Esophagus squamous epithelium (tissue), 5 donors: ENCODE measurements at places on chromosomes 1 and 21.
A peak's percentile ranks its signal among the peaks of the same experiment; 100 is the strongest.

GRCh38 chr1:30081379-30082102, 641.8 kb downstream of the MATN1 start:
- H3K4me1 ChIP-seq, result peaks cover 18% of the 10 kb centered on the region
- H3K27ac ChIP-seq, result no peak overlapping the region
- no peaks in the 10 kb centered on the region for H3K36me3 ChIP-seq

DNA sequence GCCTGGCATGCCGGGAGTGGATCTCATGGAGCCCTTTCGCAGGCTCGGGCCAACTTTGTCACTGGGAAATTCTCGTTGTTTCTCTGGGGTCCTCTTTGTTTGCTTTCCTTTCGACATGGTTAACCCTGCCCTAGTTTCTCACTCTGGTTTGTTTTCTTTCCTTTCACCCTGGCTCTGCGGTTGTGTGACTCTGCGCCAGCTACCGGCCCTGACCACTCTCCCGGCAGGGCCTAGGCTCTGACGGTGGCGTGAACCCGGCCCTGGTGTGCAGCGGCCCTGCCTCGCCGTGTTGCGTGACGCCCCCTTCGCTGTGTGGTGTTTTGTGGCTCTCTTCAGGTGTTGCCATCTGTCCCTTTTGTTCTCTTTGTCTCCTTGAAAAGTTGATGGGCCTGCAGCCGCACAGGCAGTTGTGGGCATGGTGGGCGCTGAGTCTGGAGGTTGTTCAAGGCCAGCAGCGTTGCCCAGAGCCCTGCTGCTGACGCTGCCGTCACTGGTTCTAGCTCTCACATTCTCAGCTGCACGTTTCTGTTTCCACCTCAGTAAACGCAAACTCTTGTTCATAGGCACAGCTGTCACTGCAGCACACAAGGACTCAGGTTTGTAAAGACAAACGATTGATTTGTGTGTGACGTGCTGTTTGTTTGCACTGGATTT, 64.6 kb upstream of the DIP2A start:
- H3K36me3 ChIP-seq, result peaks cover 98% of the 10 kb centered on the region
- DNase-seq, result no peak
- no peak overlapping the region for H3K4me3 ChIP-seq
- H3K4me1 ChIP-seq, result peaks cover 7% of the 10 kb centered on the region

DNA sequence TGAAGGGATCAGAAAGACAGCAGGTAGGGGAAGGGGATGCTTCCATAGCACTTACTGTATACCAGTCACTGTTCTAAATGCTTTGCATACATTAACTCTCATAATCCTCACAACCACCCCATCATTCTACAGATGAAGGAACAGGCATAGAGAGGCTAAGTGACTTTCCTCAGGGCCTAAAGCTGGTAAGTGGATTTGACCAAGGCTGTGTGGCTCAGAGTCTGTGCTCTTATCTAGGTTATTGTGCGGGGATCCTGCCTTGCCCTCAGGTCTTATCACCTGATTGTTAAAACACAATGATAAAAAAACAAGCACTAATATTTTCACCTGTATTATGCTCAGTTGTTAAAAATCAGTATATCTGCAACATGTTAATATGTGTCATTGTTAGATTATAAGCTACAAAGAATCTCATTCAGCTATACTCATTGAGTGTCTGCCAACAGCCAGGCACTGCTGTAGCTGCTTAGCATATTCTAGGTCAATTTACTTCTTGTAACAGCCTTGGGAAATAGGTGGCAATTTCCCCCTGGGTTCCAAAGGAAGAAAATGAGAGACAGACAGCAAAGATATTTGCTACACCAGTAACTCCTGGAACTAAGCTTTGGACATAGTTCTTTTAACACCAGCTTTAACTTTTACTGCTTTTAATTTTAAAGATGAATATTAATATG, 38.6 kb upstream of the RBM15 start:
- H3K36me3 ChIP-seq, result no peaks in the 10 kb centered on the region
- no peaks in the 10 kb centered on the region for H3K27me3 ChIP-seq
- no peaks in the 10 kb centered on the region for H3K4me1 ChIP-seq
- H3K27ac ChIP-seq, result no peak overlapping the region

DNA sequence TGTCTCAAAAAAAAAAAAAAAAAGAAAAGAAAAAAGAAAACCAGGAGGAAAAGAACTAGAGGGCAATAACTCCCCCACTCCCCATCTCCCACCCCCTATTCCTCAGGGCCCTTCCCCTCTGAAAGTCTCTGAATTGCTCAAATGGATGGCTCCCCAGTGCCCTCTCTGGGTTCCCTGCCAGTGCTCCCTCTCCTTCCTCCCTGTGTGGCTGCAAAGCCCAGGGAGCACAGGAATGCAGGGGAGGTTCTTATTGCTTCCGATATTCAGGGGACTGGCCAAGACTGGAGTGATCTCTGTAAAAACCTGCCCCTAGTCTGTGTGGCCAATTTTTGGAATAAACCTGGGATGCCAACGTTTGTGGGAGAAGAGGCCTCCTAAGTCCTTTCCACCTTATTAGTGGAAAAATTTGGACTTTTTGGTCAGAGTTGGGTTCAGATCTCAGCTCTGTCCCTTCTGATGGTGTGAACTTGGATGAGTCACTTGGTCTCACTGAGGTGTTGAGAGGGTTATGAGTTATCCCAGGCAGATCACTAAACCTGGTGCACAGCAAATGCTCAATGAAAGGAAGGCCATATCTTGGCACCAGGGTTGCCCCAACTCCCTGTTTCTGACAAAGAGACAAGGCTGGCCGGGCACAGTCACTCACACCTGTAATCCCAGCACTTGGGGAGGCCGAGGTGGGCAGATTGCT, 13.4 kb upstream of the ARHGEF10L start:
- H3K4me3 ChIP-seq, result no peak overlapping the region
- H3K27ac ChIP-seq, result peak overlapping the region; percentile 80
- DNase-seq, result no peak
- H3K4me1 ChIP-seq, result peaks cover 47% of the 10 kb centered on the region
- no peaks in the 10 kb centered on the region for H3K36me3 ChIP-seq
- H3K27me3 ChIP-seq, result no peaks in the 10 kb centered on the region

- H3K27me3 ChIP-seq, result no peaks in the 10 kb centered on the region
- H3K36me3 ChIP-seq, result no peaks in the 10 kb centered on the region
- peak overlapping the region; percentile 36 for H3K4me3 ChIP-seq
- peaks cover 17% of the 10 kb centered on the region for H3K4me1 ChIP-seq
Observed at GRCh38 chr1:59146651-59147358, 150.1 kb upstream of the FGGY start.

GRCh38 chr1:77709727-77710126, 27.3 kb upstream of the ZZZ3 start:
- H3K27me3 ChIP-seq, result no peaks in the 10 kb centered on the region
- H3K4me1 ChIP-seq, result no peaks in the 10 kb centered on the region
- DNase-seq, result no peak
- H3K27ac ChIP-seq, result no peak overlapping the region
- H3K36me3 ChIP-seq, result no peaks in the 10 kb centered on the region
